ENCODE measurements at places on chromosomes 16 and 17.

DNA sequence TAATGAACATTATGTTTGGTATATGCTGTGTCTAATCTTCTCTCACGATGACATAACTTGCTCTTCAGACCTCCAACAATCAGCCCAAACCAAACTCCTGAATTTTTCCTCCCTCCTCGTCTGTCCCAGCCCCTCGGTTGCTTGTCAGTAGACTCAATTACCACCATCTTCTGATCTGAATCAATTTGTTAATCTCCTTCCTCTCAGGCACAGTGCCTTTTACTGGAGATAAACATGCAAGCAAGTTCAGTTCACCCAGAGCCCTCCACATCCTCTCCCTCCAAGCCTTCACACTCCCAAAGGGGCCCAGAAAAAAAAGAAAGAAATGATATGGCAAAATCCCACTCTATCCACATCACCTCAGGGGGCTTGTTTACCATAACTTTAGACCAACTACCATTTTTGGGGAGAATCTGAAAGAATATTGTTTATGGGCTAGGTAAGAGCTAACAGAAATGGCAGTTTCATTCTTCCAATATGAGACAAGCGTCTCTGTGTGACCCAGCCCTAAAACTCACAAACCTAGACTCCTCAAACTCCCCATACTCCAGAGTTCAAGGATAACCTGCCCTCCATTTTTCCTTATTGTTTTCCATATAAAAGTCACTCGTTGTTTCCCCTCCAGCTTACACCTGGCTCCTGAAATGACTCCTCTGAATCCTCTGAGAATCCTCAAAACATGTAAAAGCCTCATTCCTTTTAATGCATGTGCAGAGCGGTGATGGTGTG lies 1.5 kb downstream of the TEX2 start:
- no peak for DNase-seq

GRCh38 chr16:77165006-77165405 lies 26.0 kb upstream of the MON1B start:
- DNase-seq: no peak

- no peak for DNase-seq
Measured at GRCh38 chr16:69490707-69491324, 66.4 kb downstream of the CYB5B start.

DNA sequence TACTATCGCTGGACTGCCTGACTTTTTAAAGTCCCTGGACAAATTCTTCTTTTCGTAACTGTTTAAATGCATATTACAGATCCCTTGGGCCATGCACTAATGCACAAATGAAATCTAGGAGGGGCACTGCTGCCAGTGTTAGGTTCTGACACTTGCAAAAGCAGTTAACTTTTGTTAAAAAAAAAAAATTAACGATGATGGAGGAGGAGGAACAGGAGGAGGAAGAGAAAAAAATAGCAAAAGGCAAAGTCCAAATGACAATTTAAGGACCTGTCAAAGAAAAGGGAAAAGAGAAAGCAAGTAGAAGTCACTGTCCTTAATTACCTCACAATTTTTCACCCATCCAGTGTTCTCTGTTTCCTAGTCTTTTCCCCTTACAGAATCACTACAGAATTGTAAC lies 97.8 kb upstream of the CORO6 start:
- no peak for DNase-seq

DNA sequence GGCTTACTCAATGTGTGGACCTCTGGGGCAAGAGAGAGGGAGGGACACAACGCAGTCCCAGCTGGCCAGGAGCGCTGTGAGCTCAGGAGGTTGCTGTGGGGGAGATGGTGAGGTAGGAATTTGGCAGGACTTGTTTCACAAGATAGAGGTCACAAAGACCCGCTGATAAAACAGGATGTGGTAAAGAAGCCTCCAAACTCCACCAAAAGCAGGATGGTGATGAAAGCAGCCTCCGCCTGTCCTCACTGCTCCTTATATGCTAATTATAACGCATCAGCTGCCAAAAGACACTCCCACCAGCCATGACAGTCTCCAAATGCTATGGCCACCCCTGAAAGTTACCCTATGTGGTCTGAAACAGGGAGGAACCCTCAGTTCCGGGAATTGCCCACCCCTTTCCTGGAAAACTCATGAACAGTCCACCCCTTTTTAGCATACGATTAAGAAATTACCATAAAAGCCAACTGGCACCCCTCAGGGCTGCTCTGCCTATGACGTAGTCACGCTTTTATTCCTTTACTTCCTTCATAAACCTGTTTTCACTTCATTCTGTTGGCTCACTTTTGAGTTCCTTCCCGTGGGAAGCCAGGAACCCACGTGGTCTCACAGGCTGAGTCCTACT lies 5.3 kb upstream of the EIF4A3 start:
- DNase-seq: no peak

DNA sequence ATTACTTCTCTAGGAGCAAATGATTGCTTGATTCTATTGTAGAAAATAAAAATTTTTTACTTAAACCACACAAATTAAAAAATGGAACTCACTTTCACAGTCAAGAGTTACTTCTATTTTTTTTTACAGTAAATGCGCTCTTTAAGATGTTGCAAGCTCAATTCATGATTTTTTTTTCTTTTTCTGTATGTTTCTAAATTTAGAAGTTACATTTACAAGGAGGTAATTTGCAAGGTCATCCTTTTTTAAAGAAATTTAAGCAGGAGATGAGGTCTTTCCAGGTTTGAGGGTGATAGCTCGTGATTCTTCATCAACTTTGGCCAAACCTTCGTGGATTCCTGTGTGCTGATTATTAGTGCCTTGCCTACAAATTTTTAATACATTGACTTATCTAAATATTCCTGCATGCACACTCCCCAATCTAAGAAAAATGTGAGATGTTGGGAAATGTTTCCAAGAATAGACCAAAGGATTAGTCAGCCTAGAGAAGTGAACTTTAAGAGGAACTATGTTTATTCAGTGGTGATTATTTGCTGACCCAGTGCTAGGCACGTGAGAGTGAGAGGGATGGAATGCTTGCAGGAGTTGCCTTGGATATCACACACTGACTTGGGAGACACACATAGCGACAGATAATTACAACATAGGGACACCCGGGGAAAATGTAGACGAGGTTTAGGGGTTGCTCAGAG lies 429.8 kb downstream of the MAF start:
- DNase-seq: no peak
